NB4 (cell line): ENCODE measurements at places on chromosomes 16 and 17.

DNA sequence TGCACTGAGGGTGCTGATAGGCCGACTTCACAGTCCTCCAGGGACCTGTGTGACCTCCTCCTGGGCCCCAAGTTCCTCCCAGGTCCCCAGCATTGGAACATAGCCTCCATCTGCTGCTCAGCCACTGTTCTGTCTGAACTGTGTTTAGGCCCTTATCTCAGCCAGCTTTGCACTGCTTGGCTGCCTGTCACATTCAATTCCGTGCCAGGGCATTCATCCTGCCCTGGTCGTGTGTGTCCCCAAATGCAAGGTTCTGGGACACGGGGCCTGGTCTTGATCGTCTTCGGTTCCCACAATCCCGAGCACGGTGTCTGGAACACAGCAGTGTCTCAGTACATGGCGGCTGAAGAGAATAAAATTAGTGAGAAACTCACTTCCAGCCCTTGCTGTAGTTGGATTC lies 69.9 kb upstream of the NFAT5 start:
- no peak for DNase-seq

DNA sequence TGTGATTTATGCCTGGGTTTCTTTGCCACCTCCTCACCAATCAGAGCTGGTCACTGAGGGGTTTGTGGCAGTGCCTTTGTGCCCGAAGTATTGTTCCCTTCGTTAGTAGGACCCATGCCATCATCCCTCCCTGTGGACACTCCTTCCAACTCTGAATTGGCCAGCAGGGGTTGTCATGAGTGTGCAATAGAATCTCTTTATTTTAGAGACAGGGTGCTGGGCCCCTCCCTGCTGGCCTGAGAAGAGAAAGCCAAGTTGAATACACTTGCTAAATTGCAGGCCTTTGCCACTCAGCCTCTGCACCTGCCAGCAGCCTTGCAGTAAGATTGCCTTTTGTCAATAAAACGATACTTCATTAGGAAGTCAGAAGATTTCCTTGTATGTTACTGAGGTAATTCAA lies 40.7 kb upstream of the SLC12A3 start:
- peak; percentile 12 for DNase-seq

GRCh38 chr16:85659336-85659735 lies 29.4 kb downstream of the GINS2 start:
- no peak for DNase-seq

GRCh38 chr17:50206604-50207293 lies 5.3 kb upstream of the COL1A1 start:
- peak; percentile 30 for DNase-seq

GRCh38 chr16:88665148-88665547 lies 2.3 kb upstream of the MVD start:
- DNase-seq, result no peak

- no peak for DNase-seq
Observed at GRCh38 chr17:82797061-82797460, 42.8 kb downstream of the ZNF750 start.

- no peak for DNase-seq
Observed at GRCh38 chr17:7393613-7394451, 493 bp downstream of the PLSCR3 start.

- DNase-seq, result peak; percentile 72
Observed at GRCh38 chr17:82097184-82097918, 685 bp downstream of the FASN start.

DNA sequence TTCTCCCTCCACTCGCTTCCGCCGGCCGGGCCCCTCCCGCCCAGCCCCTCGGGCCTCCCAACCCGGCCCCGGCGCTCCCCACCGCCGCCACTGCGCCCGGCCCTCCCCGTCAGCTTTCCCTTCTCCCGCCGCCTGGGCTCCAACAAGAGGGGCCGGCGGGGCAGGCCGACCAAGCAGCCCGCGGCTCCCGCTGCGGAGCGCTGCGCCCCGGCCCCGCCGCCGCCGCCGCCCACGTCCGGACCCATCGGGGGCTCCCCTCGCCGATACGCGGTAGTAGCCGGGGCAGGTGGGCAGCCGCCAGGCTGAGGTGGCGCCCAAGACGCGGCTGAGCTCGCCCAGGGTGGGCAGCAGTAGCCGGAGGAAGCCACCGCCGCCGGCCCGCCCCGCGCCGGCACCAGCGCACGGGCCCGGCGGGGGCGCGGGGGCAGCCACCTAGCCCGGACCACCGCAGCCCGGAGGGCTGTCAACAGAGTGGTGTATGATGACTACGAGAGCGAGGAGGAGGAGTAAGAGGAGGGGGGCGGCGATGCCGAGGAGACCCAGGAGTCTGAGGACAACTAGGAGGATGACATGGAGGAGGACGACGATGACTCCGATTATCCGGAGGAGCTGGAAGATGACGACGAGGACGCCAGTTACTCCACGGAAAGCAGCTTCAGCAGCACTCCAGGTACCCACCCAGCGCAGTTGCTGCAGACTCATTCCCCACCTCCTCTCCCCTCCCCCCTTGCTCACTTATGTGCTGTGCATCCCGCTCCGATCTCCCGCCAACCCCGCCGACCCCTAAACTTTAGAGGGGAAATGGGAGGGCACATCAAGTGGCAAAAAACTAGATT lies 498 bp downstream of the LRRC37B start:
- peak; percentile 79 for DNase-seq

DNA sequence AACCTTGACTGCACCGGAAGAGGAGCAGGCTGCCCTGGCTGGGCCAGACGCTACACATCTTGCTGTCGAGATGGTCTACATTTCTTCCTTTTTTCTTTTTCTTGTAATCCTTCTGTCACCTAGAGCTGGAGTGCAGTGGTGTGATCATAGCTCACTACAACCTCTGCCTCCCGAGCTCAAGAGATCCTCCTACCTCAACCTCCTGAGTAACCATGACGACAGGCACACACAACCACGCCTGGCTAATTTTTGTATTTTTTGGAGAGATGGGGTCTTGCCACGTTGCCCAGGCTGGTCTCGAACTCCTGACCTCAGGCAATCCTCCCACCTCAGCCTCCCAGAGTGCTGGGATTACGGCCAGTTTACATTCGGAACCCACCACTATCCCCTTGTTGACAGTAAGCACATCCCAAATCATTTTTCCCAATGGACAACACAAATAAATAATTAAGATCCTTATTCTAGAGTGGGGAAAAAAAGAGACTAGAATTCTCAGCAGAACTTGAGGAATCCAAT lies 79.0 kb downstream of the ANKRD11 start:
- no peak for DNase-seq

DNA sequence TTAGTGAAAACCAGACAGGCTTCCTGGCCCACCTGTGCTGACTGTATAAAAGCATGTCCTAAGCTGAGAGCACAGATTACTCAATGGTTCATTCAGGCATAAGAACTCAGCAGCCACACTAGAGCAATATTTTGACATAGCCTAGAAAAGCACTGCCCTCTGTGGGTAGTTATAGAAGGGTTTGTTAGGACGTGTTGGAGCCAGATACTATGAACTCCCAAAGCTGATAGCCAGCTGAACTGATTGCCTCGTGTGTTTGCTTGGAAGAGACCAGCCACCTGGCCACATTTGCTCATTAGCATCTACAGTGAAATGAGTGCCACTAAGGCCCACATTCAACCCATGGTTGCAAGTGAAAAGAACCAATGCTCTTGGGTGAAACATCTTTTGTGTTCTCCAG lies 30.8 kb upstream of the ABCA5 start:
- no peak for DNase-seq

DNA sequence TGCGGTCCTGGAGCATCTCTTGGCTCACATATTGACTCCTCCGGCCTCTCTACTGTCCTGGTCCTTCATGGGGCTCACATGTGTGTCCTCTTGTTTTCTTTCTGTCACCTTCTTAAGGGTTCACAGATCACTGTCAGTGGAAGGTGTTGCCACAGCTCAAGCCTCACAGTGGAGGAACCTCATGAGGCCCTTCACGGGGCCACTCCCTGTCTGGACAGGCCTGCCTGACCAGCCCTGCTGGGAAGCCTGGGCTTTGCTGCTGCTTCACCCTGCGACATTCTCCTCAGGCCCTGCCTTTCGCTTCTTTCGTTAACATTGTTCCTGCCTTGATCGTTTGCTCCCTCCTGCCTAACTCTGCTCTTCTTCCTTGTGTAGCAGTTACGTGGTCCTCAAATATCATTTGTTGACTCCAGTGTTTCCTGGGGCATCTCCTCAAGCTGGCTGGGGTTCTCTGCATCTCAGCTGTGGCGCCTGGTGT lies 55.9 kb downstream of the WDR45B start:
- DNase-seq, result peak; percentile 46

GRCh38 chr17:80647746-80648145 lies 103.1 kb downstream of the RPTOR start:
- no peak for DNase-seq

DNA sequence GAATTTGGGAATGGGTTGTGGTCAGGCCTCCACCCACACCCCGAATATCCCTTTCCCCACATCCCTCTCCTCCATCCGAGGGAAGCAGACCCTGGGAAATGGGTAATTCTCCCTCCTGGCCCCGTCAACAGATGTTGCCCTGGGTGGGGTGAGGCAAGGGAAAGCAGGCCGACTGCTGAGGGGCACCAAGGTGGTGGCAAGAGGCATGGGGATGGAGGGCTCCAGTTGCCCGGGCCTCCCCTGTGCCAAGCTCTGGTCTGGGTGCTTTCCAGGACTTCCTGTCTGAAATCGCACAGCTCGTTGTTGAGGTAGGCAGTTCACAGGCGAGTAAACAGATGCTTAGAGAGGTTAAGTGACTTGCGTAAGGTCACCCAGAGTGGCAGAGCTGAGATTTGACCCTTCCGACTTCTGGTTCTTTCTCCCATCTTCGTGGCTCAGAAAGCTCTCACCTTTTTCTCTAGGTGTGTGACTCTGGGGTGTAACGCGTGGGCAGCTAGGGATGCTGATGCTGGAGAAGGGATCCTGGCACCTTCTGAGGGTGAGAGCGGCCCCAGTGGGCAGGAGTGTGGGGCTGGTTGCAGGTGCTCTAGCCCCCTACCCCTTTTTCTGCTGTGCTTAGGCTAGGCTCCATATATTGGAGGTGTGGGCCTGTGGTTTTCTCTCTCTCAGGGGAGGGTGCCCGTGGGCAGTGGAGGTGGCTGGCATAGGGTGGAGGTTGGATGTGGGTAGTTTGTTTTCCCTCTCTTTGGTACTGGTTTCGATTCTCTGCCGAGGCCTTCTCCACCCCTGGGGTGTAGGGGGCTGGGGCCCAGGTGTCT lies 17.2 kb downstream of the RARA start:
- DNase-seq, result no peak

- DNase-seq, result peak; percentile 42
Observed at GRCh38 chr17:75514919-75515495, 330 bp downstream of the CASKIN2 start.

DNA sequence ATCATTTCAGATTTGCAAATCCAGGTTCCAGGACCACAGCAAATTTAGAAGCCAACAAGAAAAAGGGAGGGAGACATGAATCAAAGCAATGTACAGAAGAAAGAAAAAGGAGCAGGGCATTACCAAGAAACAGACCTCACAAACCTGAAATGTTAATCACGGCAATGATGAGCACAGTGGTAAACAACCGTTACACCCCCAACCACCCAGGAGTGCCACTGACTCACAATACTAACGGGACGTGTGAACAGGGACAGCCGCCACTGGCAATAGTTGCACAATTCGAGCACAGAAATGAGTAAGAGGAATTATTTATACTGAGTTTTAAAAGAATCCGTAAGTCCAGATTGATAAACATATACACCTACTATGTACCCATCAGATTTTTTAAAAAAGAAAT lies 13.8 kb downstream of the USP22 start:
- DNase-seq, result peak; percentile 42

- DNase-seq, result no peak
Observed at GRCh38 chr16:66266436-66267291, 99.8 kb upstream of the CDH5 start.

GRCh38 chr16:10031473-10031872 lies 150.8 kb downstream of the GRIN2A start:
- no peak for DNase-seq

DNA sequence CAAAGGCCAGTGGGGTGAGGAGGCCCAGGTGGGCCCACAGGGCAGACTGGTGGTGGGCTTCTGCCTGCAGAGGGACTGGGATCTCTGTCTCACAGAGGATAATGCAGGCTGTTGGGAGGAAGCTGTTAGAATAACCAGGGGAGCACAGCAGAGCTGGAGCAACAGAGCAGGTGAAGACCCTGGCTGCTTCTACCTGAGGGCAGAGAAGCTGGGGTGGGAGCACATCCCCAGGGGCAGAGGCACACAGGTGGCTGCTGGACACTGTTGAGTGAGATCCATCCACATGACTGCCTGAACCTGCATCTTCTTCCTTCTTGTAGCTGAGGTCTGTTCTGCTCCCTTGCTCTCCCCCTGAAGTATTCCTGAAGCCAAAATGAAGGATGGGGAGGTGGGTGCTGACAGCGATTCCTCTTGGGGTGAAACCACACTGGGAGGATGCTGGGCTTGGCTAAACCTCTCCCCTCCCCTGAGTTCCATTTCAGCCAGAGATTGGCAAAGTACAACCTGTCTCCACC lies 1725.0 kb downstream of the TP53TG3F start:
- DNase-seq, result no peak

GRCh38 chr17:55090079-55090492 lies 121.5 kb downstream of the STXBP4 start:
- peak; percentile 10 for DNase-seq

- DNase-seq, result no peak
Observed at GRCh38 chr16:19138601-19139000, 24.8 kb downstream of the ITPRIPL2 start.

- DNase-seq, result no peak
Observed at GRCh38 chr17:57120814-57121213, 35.8 kb downstream of the AKAP1 start.

DNA sequence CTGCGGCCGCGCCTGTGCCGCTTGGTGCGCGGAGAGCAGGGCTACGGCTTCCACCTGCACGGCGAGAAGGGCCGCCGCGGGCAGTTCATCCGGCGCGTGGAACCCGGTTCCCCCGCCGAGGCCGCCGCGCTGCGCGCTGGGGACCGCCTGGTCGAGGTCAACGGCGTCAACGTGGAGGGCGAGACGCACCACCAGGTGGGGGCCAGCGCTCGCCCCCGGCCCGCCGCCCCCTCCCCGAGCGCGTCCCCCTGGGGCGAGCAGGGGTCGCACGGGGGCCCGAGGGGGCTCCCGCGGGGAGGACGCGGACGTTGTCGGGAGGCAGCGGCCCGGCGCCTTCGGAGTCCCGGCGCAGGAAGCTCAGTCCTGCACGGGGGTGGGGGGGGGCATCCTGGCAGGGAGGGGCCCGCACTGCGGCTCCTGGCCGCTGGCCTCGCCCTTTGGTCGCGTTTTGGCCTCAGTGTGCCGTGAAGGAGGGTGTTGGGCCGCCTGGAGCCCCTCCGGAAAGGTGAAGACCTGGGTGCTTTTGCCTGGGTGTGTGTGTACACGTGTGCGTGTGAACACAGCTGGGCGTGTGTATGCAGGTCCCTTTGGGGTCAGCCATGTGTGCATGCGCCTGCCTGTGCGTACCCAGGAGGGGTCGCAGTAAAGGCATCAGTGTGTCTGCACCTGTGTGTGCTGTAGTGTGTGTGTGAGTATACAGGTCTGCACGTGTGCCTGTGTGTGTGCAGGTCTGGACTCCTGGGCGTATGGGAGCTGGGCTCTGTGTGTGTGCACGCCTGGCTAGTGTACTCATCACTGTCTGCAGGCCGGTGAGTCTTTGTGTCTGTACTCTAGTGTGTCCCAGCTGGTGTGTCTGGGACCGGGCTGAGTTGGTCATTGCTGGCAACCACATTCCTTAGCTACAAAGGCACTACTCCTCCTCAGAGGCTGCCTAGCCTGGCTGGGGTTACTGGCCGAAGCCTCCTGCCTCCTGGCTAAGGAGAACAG lies 615 bp downstream of the NHERF2 start:
- DNase-seq, result no peak

- DNase-seq, result no peak
Observed at GRCh38 chr17:11893862-11894261, 103.4 kb downstream of the ZNF18 start.
